ENCODE measurements at places on chromosomes 5 and 9.

- DNase-seq, result no peak
Observed at GRCh38 chr9:93184432-93185265, 710 bp downstream of the WNK2 start.

GRCh38 chr5:151026679-151027078 is 6.3 kb downstream of the GPX3 start:
- no peak for DNase-seq

DNA sequence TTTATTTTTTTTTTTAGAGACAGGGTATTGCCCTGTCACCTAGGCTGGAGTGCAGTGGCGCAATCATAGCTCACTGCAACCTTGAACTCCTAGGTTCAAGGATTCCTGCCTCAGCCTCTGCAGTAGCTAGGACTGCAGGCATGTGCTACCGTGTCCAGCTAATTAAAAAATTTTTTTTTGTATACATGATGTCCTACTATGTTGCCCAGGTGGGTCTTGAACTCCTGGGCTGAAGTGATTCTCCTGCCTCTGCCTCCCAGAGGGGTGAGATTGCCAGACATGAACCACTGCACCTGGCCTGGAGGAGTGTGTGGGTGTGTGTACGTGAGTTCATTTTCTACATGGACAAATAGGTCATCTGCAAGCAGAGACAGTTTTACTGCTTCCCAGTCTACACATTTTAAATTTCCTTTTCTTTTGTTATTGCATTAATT is 33.8 kb downstream of the JMY start:
- no peak for DNase-seq

DNA sequence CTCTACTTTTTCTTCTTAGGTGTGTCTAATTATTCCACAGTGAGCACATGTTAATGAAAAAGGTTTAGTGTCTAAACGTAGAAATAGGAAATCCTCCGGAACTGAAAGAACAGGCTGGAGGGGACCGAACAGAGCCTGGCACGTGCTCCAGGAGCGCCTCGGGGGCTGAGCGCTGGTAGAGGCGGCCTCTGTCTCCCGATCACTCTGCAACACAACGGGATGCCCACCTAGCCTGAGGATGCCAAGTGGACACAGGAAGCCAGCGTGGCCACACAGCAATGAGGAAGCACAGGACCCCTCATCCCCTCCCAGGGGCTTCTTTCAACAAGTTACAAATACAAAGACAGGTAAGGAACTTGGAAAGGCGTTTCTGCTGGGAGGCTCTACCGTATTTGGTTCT is 19.4 kb downstream of the TRIM7 start:
- no peak for DNase-seq

- no peak for DNase-seq
Observed at GRCh38 chr5:140217299-140218026, 42.5 kb downstream of the CYSTM1 start.

DNA sequence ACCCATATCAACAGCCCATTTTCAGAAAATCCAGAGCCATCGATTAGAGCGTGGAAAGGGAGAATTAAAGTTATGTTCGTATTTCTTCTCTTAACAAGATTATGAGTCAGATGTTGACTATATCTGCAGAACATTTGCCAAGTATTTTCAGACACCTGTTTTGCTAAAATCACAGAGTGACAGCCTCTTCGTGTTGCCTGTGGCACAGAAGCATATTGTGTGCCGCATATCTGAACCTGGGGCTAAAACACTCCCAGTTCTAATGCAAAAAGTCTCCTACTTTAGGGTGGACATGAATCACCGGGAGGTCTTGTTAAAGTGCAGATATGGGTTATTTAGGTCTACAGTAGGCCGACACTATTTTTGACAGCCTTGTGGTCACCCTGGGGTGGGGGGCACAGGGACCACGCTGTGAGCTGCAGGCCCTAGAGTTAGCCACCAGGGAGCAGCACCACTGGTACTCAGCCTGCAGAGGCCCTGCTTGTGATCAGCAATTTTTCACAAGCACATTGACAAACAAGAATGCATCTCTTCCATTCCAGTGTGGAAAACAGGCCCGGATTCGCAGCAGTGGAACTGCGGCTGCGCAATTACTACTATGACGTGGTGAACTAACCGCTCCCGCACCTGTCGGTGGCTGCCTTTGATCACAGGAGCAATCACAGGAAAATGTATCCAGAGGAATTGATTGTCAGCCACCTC is 93.5 kb downstream of the SYK start:
- DNase-seq, result no peak

GRCh38 chr5:1332461-1333001 is 12.4 kb downstream of the CLPTM1L start:
- DNase-seq, result no peak

- DNase-seq, result peak; percentile 3
Observed at GRCh38 chr9:84002344-84002743, 21.7 kb downstream of the RMI1 start.

- DNase-seq, result no peak
Observed at GRCh38 chr5:180139731-180140055, 68.1 kb upstream of the RNF130 start.

- DNase-seq, result no peak
Observed at GRCh38 chr5:159231167-159231566, 21.8 kb upstream of the RNF145 start.

GRCh38 chr9:38185647-38186403 is 116.8 kb upstream of the SHB start:
- no peak for DNase-seq

DNA sequence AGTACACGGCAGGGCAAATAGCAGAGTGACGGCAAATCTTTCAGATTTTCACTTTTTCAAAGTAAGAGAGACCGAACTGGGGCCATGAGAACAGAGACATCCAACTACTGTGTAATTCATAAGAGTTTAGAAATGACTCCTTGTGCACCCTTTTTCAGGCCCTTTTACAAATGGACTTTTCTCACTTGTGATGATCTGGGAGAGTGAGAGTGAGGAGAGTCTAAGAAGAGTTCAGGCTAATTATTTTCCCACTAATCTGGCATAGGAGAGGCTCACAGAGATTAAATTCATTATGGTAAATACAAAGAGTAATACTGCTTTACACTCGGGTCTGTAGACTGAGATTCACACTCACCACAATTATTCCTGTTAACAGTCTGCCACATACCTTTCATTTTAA is 880 bp upstream of the CCNG1 start:
- no peak for DNase-seq

DNA sequence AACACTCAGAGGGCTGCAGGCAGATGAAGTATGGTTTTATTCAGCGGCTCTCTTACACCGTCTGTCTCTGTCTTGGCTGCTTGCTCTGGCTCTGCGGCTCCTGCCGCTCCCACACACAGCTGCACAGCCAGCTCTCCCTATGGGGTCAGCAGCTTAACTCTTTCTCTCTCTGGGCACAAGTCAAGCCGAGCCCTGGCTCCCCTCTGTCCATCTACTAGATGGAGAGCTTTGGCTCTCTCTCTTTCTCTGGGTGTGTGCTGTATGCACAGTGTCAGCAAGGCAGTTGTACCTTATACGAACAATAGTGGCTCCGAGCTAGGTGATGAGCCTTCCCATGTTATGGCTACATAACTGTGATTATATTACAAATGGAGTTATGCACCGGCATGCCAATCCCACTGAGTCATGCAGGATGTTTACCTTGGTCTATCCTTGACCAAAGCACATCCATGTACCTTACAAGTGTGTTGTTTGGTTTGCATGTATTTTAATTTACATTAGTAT is 19.3 kb upstream of the PPP2CA start:
- DNase-seq, result no peak

GRCh38 chr5:150948539-150948938 is 43.8 kb upstream of the ZNF300 start:
- no peak for DNase-seq

DNA sequence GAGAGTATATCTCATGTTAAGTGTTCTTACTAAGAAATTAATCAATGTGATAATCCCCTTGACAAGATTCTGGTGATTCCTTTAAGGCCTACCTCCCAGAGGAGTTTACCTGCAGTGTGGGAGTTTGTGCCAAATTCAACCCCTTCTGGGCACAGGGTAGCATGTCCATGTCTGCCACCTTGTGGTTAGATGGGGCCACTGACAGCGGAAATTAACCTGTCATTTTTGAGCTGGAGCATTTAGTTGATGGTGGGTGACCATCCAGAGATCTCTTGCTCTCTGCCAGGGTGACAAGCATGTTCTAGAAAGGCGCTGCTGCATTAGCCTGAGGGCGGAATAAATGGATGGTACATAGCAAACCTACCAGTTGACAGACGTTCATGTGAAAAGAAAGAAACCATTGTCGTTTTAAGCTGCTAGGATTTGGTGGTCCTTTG is 132.2 kb downstream of the FBXO4 start:
- DNase-seq, result peak; percentile 10

- DNase-seq, result no peak
Observed at GRCh38 chr9:92614763-92615461, 55.0 kb downstream of the IPPK start.

DNA sequence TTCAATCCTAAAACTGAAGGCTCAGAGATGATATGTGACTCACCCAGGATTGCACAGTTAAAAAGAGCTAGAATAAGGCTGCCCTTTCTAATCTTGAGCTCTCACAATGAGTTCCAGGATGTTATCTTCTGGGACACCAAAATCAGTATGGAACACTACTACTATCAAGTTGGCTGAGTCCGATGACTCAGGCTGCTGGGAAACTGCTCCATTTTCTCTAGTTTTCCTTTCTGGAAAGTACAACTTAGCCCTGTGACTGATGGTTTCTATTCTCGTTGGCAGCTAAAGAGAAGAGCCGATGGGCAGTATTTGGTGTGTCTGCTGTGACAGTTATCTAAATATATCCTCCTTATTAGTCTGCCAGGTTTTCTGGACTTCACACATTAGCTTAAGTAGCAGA is 37.9 kb upstream of the DPYSL3 start:
- no peak for DNase-seq

- DNase-seq, result no peak
Observed at GRCh38 chr5:43855452-43855851, 252.5 kb downstream of the NNT start.

- DNase-seq, result no peak
Observed at GRCh38 chr9:113238859-113239232, 17.5 kb downstream of the SLC31A1 start.

DNA sequence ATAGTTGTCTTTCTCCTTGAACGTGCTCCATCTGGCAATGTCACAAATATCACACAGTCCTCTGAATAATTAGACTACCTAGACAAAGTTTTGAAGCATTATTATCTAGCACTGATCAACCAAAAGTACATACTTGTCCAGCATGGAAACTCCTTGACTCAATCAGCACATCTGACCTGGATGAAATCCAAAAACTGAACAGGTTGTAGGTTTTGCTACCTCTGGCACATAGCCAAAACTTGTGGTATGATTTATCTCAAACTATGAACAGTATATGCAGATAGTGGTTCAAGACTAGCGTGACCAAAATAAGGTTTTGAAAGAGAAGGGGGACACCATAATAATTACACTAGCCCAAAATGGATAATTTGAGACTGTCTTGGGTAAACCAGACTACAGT is 158.1 kb downstream of the ARRDC3 start:
- DNase-seq, result no peak

- no peak for DNase-seq
Observed at GRCh38 chr5:179732918-179733771, 523 bp downstream of the MAML1 start.

DNA sequence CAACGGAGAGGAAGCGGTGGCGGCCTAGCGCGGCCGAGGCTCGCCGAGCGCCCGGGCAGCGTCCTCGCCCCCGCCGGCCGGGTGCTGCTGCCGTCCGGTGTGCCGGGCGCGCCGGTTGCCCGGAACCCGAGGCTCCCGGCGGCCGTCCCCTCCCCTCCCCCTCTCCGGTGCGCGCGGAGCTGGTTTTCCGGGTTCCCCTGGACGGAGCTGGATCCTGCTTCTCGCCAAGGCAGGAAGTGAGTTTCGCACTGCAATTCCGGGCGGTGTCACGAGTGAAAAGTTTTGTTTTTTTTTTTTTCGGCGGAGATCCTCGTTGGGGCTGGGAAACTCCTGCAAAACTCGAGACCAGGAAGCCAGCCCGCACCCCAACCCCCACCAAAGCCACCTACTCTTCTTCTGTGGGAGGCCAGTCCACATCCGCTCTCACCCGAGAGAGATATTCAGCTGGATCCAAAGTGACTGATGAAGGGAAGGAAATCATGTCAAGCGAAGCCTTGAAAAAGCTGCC is at the start of gene ERBIN:
TSS of gene ERBIN (plus strand) at position 300 of the 508 bp plus-strand sequence. CDS start 66,144 bp downstream, outside the sequence.
- peak; percentile 78 for DNase-seq

DNA sequence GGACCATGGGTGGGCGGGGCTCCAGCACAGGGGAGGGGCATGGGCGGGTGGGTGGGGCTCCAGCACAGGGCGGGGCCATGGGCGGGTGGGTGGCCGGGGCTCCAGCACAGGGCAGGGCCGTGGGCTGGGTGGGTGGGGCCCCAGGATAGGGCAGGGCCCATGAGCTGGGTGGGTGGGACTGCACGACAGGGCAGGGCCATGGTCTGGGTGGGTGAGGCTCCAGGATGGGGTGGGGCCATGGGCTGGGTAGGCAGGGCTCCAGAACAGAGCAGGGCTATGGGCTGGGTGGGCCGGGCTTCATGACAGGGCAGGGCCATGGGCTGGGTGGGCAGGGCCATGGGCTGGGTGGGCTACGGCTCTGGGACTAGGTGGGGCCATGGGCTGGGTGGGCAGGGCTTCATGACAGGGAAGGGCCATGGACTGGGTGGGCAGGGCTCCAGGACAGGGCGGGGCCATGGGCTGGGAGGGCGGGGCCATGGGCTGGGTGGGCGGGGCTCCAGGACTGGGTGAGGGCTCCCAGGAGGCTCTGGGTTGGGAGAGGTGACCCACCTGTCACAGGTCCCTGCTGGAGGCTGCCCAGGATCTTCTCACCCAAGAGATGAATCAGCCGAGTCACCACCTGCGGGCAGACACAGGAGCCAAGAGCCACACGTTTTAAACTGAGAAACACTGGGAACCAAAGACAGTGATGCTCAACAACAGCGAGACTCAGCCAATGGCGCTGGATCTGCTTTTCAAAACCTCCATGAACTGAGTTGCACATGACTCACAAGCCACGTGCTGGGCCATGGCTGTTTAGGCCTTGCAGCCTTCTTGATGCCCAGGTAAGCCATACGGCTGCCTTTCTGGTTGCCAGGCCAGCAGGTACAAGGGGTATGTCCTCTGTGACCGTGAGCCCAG is 33.6 kb upstream of the NSMF start:
- no peak for DNase-seq

DNA sequence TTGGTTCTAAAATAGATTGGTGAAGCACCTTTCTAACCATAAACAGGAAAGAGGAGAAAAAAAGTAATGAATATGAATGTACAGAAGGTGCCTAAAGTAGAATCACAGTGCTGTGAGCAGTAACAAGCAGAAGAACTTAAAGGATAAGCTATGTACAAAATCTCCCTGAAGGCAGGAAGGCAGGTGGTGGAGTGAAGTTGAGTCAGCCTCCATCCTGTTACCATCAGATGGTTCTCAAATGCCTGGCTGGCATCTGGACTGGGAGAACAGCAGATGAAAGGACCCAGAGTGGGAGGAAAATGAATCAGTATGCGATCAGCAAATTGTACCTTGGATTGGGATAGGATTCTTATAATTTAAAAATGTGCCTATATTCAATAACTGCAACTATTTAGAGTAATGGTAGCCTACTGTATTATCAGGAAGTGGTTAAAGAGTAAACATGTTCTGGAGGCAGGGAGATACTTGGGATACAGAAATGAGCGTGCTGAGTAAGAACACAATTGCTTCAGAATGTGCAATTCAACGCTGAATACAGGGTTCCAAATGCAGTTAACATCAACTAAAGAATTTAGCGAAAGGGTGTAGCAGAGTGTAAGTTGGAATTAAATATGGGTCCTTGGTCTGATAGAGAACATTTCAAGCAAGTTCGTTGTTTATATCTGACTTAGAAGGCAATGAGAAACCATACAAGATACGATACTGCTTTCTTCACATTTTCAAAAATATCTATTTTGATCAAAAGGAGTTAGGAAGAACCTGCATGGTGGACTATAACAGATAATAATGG is 21.1 kb upstream of the FER start:
- DNase-seq, result no peak

- DNase-seq, result no peak
Observed at GRCh38 chr5:74628359-74628758, 12.2 kb downstream of the ENC1 start.
